ENCODE measurements at places on chromosomes 7 and 10.

DNA sequence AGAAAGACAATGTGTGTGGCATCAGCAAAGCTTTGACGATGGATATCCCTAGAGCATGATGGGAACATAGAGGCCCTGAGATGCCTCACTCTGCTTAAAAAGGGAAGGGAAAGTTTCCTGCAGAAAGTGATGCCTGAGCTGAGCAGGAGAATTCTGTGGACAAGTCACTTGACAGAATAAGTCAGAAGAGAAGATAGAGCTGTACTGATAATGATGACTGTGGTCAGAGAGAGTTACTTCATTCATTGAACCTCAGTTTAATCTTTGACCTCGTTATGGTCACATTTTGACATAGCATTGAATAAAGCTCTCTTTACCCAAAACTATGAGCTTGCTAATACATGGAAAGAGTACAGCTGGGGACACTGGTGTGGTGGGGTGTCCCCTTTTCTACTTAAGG lies 7.6 kb downstream of the CUBN start:
- no peak for DNase-seq

- no peak for DNase-seq
Observed at GRCh38 chr10:123062726-123063125, 53.9 kb downstream of the ACADSB start.

- no peak for DNase-seq
Observed at GRCh38 chr10:35684586-35684985, 42.5 kb upstream of the FZD8 start.

- no peak for DNase-seq
Observed at GRCh38 chr7:152145853-152146466, 120.5 kb downstream of the GALNT11 start.

- no peak for DNase-seq
Observed at GRCh38 chr7:76189276-76189675, 12.4 kb upstream of the SRRM3 start.

DNA sequence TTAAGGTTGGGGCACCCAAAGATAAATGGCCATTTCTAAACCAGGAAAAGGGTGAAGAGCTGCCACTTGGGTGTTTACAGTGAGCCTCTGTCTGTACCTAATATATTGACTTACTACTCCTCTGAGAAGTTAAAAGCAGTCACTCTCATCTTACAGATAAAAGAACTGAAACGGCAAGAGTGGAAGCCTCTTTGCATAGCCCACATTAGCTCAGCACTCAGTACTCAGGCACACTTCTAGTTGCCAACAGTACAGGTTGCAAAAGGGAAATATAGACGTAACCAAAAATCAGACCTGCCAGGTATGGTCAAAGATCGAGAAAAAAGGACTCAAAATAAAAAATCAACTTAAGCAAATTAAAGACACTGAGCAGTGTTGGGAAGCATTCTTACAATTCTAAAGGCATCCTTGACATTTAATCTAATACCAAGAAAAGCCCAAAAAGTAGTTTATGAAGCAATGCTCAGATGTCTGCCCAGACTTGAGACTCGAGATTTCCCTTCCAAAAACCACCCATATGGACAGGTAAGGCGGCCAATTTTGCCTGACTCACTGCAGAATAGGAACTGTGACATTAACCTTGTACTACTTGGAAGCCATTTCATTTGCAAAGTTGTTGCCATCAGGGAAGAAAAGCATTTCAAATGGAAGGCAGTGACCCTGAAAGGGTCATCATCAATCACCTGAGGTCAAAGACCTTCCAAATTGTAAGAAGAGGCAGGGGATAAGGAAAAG lies 139.3 kb downstream of the SLC25A13 start:
- DNase-seq = no peak

- DNase-seq = no peak
Observed at GRCh38 chr7:157409149-157409752, 72.4 kb downstream of the DNAJB6 start.

DNA sequence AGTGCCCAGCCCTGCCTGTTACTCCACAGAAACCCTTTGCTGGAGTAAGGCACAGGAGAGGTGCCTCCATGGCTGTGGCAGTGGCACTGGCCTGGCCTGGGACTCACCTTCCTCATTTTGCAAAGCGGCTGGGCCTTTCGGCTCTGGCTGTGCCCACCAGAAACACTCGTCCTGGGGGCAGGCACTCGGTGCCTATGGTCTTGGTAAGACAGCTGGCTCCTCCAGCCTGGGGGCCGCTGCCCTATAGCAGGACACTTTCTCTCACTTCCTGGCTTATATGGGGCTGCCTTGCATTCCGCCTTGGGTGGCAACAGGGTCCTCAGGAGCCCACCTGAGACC lies 13.2 kb downstream of the ZMIZ1 start:
- DNase-seq = no peak

DNA sequence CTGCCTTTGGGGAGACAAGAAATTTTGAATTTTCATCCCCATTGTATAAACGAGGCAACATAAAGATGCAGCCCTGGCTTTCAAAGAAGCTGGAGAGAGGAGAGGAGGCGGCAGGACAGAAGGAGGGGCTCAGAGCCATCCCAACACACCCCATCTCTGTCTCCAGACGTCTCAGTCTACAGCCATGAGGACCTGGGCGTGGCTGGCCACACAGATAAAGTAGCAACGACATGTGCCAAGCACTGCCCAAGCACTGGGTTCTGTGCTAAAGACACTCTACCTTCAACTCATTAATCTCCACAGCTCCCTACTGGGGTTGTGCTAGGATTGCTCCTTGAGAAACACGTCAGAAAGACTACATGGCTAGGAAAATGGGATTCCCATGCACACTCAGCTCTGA lies 65.2 kb downstream of the DLG5 start:
- DNase-seq = no peak

DNA sequence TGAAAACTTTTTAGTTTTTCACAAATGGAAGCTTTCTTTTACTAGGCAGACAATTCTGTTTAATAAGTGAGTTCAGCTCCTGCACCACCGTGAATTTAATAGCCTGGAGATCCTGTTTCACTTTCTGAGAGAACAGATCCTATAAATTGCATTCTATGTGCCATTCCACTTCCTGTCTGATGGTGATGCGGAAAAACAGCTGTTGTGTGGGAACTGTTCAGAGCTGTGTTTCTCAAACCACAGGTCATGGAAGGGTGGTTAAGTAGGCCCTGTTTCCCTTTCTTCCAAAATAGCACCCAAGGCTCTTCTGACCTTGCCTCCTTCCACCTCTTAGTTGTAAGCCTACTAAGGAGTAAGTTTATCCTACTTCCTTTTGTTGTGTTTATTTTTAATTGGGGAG lies 97.2 kb upstream of the DKK1 start:
- DNase-seq = peak; percentile 17

DNA sequence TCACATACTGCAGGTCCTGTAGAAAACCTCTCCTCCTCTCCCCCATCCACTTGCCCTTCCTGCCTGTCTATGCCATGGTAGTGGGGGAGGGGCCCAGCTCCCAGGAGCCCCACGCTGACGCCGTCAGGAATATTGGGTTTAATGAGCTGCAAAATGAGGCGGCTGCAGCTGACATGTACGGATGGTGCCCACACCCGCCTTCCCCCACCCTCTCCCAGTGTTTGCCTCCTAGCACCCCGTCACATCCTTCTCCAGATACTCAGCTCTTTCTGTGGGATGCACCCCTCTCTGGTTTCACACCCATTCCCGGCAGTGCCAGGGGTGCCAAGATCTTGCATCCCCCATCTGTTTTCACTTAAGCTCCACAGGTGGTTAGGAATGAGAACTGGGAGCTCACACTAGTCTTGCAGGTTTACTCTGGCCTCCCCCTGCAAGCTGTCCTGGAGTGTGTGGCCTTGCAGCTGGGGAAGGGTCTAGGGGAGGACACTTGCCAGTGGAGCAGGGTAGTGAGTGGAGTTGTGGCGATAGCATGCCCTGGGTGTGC lies 26.1 kb downstream of the GBX1 start:
- no peak for DNase-seq

GRCh38 chr10:103467406-103467805 lies 8.7 kb upstream of the CALHM1 start:
- peak; percentile 43 for DNase-seq

- no peak for DNase-seq
Observed at GRCh38 chr10:76396134-76396533, 964.7 kb downstream of the LRMDA start.

- DNase-seq = no peak
Observed at GRCh38 chr10:116741391-116742351, 695 bp downstream of the HSPA12A start.

DNA sequence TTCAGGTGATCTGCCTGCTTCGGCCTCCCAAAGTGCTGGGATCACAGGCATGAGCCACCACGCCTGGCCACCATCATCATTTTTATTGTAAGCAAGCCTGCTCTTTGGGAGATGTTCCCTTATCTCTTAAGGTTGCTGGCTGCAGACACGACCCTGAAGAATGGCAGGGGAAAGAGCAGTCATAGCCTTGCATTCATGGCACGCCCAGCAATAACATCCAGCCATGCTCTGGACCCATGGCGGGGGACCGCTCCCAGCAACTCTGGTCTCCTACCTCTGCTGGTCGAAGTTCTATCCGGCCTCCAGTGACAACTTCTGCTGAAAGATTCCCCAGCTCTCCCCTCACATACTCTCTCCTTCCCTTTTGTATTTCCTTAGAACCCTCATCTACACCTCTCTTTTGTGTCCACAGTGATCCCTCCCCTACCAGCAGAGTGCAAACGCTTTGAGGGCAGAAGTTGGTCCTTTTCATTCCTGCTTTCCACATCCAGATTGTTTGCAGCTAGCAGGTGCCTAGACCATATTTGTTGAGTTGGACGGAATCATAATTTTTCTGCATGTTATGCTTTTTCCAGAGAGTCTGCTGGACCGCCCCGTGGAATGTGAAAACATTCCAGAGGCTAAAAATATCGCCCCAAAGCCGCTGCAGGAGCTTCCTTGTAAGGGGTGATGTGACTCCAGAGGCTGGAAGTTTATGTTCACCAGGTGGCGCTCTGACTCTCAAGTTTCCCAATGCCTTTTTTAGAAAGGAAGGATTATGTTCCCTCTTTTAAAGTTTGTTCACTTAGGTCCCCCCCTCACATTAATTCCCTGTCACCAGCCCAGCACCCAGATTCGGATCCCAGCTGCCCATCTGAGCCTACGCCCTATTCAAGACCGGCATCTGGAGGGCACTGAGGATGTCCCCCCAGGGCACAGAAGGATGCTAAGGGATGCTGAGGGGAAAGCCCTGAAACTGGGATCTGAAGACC lies 4.3 kb upstream of the MARVELD1 start:
- no peak for DNase-seq

- no peak for DNase-seq
Observed at GRCh38 chr10:70227548-70228320, 5.5 kb downstream of the PPA1 start.

DNA sequence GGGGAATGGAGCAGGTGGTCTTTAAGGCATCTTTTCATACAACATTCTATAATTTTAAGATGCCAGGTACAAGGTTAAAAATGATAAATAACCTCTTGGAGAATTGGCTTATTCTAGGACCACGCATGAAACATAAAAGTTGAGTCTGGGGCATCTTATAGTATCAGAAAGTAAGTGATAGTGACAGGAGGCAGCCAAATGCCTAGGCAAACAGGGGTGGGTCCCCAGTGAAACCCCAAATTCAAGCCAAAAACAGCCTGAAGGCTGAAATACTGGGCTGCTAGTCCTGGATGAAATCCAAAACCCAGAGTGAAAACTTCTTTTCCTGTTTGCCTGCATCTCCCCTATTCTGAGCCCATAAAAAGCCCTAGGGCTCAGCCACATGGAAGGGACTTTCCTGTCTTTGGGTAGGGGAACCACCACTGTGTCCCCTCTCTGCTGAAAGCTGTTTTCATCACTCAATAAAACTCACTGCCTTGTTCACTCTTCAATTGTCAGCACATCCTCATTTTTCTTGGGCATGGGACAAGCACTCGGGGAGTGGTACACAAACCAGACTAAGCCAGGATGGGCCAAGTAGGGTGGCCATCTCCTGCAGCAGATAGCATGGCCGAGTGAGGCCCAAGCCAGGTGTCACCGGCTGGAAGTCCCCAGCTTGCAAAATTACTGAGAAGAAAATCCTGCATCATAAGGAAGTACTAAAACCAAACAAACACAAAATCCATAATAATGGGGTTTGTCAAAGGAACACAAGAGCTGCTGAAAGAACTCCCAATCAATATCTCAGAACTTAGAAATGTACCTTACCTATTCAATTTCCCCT lies 241.6 kb upstream of the GALNT17 start:
- DNase-seq = no peak

DNA sequence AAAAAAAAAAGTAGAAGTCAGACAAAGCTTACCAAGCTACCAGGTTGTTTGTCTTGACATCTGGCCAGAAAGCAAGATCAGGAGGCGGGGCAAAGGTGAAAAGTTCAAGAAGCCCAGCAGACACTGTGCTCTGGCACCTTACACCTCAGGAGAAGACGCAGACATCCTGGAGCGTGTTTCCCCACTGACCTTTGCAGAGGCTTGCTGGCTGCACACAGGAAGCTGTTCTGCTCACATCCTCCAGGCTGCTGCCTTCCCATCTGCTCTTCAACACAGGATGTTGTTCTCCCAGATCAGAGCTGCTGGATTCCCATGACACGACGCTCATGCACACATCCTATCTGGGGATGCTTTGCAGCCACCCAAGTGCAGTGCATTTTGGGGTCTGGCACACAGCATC lies 174.4 kb upstream of the KIAA1217 start:
- DNase-seq = no peak

- no peak for DNase-seq
Observed at GRCh38 chr10:22752272-22752889, 38.0 kb upstream of the PIP4K2A start.

DNA sequence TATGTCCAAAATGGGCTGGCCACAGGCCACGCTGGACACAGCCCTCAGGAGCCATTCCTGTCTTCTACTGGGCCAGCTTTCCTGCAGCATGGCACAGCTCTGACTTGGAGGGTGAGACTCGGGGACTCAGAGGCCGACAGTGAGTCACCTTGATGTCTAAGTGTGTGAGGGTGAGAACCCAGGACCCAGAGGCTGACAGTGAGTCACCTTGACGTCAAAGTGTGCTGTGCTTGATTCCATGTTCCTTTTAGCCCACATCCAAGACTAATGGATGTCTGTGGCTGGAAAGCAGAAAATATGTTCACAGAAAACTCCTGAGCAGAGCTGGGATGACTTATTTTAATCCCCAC lies 6.0 kb upstream of the FAM170B start:
- DNase-seq = no peak

DNA sequence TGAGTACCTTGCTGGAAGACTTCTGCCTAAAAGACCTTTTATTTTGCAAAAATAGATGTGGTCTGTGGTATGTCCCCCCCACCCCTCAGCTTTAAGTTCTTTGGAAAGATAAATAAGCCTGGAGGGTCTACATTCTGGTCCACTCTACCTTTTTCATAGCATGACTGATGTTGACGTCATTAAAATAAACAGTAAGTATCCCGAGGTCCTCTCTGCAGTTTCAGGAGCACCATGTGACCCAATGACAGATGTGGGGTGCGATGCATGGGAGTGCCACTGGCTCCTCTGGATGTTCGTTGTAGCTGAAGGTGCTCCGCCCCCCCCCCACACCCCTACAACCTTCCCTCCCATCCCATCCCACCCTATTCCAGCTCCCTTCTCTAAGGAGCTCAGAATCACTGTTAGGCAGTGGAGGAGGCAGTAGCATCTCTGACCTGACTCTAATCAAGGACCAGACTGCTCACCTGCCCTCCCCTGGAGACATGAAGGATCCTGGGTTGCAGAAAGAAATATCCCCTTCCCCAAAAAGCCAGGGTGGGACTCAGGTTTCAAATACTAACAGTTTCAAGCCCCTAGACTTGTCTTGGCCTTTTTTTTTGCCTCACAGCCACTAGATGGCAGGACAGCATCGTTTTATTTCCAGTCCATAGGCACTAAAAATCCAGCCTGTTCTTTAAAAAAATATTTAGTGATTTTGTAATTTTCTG lies 25.1 kb downstream of the CASP7 start:
- DNase-seq = no peak

GRCh38 chr7:150986099-150986512 lies 4.7 kb upstream of the NOS3 start:
- peak; percentile 41 for DNase-seq

- no peak for DNase-seq
Observed at GRCh38 chr7:25580141-25580540, 351.9 kb upstream of the NPVF start.

All from CD4-positive, alpha-beta T cell treated with Interleukin-15 for 1 hour (primary cell).